ENCODE measurements at places on chromosomes 7 and 10.

DNA sequence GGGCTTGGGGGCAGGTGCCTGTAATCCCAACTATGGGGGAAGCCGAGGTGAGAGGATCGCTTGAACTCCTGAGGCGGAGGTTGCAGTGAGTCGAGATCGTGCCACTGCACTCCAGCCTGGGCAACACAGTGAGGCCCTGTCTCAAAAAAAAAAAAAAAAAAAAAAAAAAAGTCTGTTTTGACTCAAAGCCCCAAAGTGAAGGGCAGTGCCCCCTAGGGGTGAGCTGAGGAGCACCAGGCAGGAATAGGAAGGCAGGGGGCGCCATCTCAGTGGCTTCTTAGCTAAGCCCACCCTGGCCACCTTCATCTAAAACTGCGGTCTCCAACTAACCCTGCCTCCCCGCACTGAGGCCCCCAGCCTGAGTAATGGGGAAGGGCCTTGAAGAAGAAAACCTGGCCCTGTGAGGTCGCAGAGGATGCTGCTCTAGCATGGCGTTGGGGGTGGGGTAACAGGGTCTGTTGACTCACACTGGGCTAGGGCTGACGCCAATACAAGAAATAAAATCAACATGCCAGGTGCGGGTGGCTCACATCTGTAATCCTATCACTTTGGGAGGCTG is 9.8 kb downstream of the PODXL start:
- peak; percentile 42 for DNase-seq

GRCh38 chr7:42077271-42078135 is 159.5 kb downstream of the GLI3 start:
- DNase-seq, result no peak

DNA sequence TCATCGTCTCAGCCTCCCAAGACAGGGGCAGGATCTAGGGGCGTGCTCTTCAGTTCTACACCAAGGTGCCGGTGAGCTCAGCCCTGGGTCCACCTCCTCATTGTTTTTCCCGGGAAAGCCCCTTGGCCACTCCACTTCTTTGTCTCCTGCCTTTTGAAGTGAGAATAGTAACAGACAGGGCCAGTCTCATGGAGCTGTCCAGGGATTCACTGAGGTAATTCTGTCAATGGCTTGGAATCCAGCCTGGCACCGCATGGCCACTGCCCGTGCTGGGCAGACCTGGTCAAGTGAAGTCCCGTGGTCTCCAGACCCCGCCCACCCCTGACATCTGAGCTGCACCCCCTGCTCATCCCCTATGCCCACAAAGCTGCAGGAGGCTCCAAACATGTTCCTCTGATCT is 138.9 kb downstream of the TNS3 start:
- DNase-seq, result no peak

- no peak for DNase-seq
These were observed 89.0 kb downstream of the NEURL1 start for GRCh38 chr10:103582331-103583123.

All from CD4-positive, alpha-beta T cell treated with Interleukin-6 for 4 hours (primary cell).